Keratinocyte (primary cell): ENCODE measurements at places on chromosomes 11 and 22.
A peak's percentile ranks its signal among the peaks of the same experiment; 100 is the strongest.

DNA sequence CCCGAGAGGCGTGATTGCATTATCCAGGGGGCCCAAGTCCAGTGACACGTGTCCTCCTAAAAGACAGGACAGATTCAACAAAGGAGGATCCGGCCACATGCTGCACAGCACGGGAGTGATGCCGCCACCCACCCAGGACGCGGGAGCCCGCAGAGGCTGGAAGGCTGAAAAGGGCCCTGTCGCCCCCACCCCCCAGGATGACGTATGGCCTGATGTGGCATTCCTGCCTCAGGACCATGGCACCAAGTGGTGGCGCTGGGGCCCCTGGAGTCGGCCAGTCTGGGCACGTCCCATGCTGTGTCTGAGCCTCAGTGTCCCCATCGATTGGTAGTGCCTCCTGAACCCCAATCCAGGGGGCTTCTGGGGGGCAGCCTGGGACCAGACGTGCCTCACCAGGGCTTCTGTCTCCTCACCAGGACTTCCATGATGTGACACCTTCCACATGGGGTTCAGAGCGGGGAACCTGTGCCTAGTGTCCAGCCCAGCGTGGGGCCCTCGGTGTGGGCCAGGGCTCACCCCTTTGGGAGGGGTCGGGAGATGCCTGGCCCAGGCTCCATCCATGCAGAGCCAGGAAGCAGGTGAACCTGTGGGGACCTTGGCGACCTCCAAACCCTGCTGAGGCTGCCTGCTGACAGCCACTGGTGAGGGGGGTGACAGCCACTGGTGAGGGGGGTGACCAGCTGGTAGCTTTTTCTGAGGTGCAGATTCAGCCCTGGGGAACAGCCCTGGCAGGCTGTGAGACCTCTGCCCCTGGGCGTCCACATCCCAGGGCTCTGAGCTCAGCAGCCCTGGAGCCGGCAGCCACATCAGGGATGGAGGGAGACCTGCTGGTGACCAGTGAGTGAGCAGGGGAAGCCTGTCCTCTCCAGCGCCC, 75.3 kb downstream of the KCNQ1 start:
- peaks cover 24% of the 10 kb centered on the region for H3K27me3 ChIP-seq
- DNase-seq: no peak
- H3K4me1 ChIP-seq: no peaks in the 10 kb centered on the region
- H3K36me3 ChIP-seq: no peaks in the 10 kb centered on the region
- no peak overlapping the region for H3K4me3 ChIP-seq
- H3K27ac ChIP-seq: no peak overlapping the region

DNA sequence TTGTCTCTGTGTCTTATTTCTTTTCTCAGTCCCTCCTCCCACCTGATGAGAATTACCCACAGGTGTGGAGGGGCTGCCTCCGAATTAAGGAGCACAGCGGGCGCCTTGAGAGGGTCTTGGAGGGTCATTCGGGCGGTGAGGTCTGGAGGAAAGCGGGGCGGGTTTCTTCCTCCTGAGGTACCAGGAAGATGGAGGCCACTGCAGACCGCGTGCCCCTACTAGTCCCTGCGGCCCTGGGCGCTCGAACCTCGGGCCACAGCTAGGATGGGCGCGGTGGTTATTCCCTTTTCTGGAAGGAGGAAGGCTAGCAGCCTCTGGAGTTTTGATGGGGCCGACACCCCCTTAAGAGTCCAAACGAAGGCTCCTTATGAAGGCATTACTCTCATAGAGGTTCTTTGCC, 5.5 kb upstream of the FAM111A start:
- no peak for DNase-seq
- H3K36me3 ChIP-seq: no peaks in the 10 kb centered on the region
- no peak overlapping the region for H3K4me3 ChIP-seq
- H3K27me3 ChIP-seq: no peaks in the 10 kb centered on the region

DNA sequence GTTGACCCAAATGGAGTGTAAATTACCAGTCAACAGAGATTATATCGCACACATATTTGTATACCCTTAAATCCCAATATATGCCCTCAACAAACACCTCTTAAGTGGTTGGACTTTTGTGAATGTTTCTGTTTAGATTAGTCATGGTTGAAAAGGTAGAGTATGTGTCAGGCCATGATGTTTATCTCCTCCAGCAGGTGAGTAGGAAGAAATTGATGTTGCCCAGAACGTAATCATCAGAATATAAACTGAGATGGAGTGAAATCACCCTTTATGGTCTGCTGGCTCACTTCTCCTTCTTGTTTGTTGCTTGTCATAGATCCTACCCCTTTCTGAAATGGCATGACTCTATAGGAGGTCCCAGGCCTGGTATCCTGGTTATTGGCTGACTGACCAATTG, 431.8 kb downstream of the ETS1 start:
- DNase-seq: no peak
- no peaks in the 10 kb centered on the region for H3K36me3 ChIP-seq
- no peak overlapping the region for H3K4me3 ChIP-seq
- no peaks in the 10 kb centered on the region for H3K4me1 ChIP-seq

DNA sequence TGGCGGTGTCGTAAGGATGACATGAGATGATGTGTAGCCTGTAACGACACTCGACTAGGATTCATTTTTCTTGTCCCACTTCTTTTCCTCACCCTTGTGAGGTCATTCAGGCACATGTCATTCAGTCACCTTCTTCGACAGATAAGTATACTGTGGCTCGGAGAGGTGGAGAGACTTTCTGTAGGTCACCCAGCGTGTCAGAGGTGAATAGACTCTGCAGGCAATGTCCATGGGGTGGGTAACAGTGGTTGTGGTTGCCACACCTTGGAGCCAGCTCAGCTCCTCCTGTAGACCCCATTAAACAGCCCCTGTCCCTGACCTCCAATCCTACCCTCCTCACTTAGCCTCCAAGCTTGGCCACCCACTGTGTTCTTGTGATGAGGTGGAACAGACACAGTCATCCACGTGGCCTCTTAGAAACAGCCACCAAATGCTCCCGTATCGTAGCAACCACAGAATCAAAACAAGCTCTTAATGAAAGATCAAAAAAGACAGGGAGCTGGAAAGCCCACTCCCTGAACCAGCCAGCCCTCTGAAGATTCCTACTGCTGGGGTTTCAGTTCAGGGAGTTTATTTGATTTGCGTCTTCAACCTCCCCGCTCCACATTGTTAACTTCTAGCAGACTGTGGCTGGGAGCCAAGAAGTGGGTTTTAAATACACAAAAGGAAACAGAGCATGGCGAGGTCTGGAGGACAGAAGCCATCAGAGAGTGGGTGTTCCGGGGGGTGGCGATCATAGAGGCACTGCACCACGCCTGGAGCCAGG, 89.0 kb upstream of the GRK3 start:
- no peak for DNase-seq
- no peak overlapping the region for H3K4me3 ChIP-seq
- no peak overlapping the region for H3K27ac ChIP-seq
- H3K27me3 ChIP-seq: no peaks in the 10 kb centered on the region
- H3K4me1 ChIP-seq: no peaks in the 10 kb centered on the region

DNA sequence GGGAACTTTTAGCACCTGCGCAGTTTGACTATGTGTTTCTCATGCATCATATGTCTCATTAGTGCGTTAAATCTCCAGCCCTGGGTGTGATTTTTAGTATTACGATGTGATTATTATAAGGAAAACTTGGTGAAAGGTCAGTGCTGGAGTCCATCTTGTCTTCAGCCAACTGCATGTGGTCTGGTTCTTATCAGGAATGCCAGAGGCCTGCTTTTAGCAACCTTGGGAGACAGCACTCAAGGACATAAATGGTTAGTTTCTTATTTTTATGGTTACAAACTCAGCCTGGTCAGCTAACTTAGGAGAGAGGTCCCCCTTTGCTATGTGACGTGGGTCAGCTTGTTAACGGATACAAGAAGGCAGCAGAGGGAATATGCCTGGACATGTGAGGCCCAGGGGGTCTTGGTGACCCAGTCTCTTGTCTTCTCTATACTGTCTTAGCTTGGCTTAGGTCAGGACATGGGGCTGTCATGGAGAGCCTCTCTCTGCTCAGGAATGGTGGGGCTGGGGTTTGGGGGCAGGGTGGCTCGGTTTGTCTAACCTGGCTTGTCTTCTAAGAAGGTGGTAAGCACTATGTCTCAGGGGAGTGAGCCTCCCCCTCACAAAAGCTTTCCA, 21.5 kb downstream of the KCTD21 start:
- H3K36me3 ChIP-seq: peaks cover under 1% of the 10 kb centered on the region
- no peaks in the 10 kb centered on the region for H3K4me1 ChIP-seq
- no peak overlapping the region for H3K27ac ChIP-seq

DNA sequence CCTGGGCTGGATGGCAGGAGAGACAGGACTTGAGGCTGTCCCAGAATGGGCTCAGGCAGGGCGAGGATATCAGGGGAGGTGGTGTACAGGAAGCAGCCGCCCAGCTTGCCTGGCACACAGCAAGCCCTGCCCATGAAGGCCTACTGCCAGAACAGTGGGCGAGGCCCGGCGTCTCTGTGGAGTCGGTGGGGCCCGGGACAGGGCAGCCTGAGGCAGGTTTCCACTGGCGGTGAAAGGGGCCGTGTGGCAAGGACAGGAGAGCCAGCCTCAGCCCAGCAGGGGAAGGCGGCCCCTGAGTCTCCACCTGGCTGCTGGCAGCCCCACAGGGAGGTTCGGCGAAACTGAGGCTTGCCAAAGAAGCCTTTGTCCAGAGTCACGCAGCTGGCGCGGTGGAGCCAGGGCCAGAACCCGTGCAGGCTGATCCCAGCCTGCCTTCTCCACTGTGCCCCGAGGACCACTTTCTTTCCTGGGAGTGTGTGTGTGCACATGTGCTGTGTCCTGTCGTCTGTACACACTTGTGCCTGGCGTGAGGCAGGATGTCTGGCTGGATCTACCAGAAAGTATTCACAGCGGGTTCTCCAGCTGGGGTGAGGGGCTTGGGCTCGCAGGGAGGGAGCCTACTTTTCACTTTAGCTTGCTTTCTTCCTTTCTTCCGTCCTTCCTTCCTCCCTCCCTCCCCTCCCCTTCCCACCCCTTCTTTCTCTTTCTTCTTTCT, 1.2 kb downstream of the TSPO start:
- peaks cover 21% of the 10 kb centered on the region for H3K4me1 ChIP-seq
- H3K36me3 ChIP-seq: peaks cover 12% of the 10 kb centered on the region
- H3K4me3 ChIP-seq: peak overlapping the region; percentile 96

- H3K27ac ChIP-seq: no peak overlapping the region
- H3K27me3 ChIP-seq: no peaks in the 10 kb centered on the region
- no peaks in the 10 kb centered on the region for H3K36me3 ChIP-seq
- no peak for DNase-seq
- H3K4me1 ChIP-seq: peaks cover 2% of the 10 kb centered on the region
Measured at GRCh38 chr22:28186641-28187040, 267.6 kb upstream of the PITPNB start.

- no peaks in the 10 kb centered on the region for H3K36me3 ChIP-seq
- H3K4me1 ChIP-seq: peaks cover 13% of the 10 kb centered on the region
- H3K27me3 ChIP-seq: peaks cover 35% of the 10 kb centered on the region
- DNase-seq: no peak
- H3K4me3 ChIP-seq: no peak overlapping the region
Measured at GRCh38 chr11:105610871-105611571, 1.1 kb downstream of the GRIA4 start.

- H3K36me3 ChIP-seq: no peaks in the 10 kb centered on the region
- peaks cover 7% of the 10 kb centered on the region for H3K4me1 ChIP-seq
- peak overlapping the region; percentile 35 for H3K4me3 ChIP-seq
- DNase-seq: no peak
- H3K27ac ChIP-seq: no peak overlapping the region
Measured at GRCh38 chr22:35541254-35541748, 670 bp downstream of the RASD2 start.
